Foreskin fibroblast (primary cell): ENCODE measurements at places on chromosomes 2 and 18.

DNA sequence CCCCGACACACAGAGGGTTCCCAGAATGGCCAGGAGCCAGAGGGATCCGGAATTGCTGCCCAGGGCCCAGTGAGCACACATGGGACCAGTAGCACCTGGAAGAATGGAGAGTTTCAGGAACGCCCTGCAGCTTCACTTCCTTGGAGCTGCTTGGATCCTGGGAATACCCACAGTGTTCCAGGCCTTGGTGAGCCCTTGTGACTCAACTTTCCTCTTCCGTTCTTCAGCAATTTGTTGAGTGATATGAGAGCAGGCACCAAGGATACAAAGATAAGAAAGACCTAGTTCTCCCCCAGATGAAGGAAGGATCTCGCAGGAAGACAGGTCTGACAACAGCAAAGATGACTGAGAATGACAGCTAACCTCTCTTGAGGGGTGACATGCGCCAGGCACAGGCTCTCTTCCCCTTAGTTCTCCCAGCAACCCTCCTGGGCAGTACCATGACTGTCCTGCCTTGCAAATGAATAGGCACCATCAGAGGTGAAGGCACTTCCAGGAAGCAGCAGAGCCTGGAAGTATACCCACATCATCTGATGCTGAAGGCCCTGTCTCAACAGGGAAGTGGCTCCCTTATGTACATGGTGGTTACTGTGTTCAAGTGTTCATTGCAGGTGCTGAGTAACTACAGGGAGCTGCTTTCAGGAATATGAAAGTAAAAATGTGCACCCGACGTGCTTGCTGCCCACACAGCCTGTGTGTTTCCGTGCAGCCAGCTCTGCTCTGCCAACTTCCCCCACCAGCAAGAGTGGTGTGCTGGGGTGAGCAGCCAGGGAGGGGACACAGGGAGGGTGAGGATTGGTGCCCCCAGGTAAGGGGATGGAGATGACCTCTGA lies 116.2 kb downstream of the STPG4 start:
- DNase-seq: no peak

- DNase-seq: peak; percentile 9
Measured at GRCh38 chr2:120398051-120398995, 52.4 kb downstream of the INHBB start.

- DNase-seq: no peak
Measured at GRCh38 chr2:8653485-8653884, 28.4 kb upstream of the ID2 start.

DNA sequence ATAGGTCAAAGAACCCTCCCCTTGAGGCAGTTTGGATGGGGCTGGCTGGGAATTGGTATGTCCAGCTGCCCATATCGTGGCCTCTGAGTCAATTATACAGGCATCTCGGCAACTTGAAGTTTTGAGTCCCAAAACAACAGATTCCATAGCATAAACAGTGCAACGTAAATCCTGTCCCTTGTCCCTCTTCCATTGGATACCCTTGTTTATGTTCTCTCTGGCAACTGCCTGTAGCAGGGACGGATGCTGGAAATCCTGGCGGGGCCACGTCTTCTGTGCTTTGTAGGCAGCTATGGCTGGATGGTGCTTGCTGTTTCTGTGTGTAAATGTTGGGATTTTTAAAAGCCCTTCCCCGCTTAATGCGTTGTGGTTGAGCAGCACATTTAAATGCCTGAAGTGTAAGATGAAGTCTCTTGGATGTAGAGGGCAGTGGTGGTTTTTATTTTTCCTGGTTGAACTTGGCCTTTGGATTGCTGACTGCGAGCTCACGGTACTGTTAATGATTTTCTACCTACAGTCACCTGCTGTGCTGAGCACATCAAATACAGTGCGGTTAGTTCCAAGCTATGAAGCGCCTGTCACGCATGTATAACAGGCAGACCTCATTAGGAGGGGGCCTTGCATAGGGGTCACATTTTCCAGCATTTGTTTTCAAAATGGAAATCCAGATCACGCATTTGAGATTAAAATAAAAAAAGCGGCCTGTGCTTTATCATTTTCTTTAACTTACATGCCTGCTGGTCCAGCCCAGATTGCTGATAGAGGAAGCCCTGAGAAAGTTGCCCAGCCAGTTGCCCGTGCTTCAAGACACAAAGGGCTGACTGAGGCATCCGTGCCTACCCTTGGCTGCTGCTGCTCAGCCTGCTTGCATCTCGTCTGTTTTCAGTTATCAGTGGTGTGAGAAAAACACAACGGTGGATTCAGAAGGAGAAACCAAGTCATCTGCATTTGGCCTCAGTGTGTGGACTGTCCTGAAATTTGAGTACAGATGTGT lies 84.7 kb downstream of the NEDD4L start:
- no peak for DNase-seq

GRCh38 chr2:85577386-85578242 lies at the start of gene VAMP8:
VAMP8 (plus strand) TSS chr2:85577586; CDS start chr2:85577647, 61 bp downstream.
- DNase-seq: peak; percentile 38
